ENCODE measurements at places on chromosomes 16 and 17.

GRCh38 chr16:66266436-66267291 lies 99.8 kb upstream of the CDH5 start:
- no peak for DNase-seq

- peak; percentile 83 for DNase-seq
Observed at GRCh38 chr16:85114909-85115567, 2.8 kb upstream of the CIBAR2 start.

- no peak for DNase-seq
Observed at GRCh38 chr17:77617516-77617915, 341.0 kb upstream of the TNRC6C start.

GRCh38 chr16:56860226-56861020 lies 4.6 kb upstream of the SLC12A3 start:
- no peak for DNase-seq

DNA sequence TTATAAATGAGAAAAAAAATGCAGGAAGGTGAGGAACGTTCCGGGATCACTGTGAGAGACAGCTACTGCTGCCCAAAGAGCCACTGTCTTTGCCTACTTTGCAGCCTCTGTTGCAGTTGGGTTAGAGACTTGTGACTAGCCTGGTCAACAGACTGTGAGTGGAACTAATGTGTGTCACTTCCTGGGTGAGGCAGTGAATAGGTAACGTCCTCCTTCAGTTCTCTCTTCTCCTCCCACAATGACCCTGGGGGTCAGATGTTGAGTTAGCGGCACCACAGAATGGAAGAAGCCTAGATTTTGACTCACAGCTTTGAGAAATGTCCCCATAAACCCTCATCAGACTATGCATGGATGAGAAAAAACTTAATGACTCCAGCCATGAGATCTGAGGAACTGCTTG lies 5.2 kb downstream of the C16orf46 start:
- DNase-seq = no peak

DNA sequence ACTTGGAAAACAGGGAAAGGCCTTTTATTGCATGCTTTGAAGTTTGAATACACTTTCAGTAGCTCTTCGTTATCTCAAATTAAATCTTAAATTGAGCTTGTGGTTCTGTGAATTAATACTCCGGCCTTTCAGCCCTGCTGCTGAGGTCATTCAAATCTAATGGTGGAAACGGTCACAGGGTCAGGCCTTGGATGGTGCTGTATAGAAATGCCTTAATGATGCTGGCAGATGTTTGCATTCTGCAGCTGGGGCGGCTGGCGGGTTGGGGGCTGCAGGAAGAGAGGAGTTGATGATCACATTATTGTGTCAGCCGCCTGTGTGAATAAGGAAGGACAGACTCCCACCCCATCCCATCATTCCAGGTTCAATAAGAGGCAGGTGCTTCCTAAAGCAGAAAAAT lies 723.6 kb downstream of the WWOX start:
- no peak for DNase-seq

- DNase-seq = no peak
Observed at GRCh38 chr17:13647543-13648021, 45.9 kb upstream of the HS3ST3A1 start.

- DNase-seq = no peak
Observed at GRCh38 chr16:3804426-3805016, 76.0 kb downstream of the CREBBP start.

GRCh38 chr17:38447502-38448085 lies 19.3 kb downstream of the ARHGAP23 start:
- DNase-seq = no peak

- DNase-seq = no peak
Observed at GRCh38 chr17:65074778-65075250, 18.3 kb upstream of the GNA13 start.

- peak; percentile 78 for DNase-seq
Observed at GRCh38 chr16:12532871-12533610, 270.6 kb downstream of the CPPED1 start.

All from T-helper 2 cell (primary cell).